ENCODE measurements at places on chromosomes 2 and 18.
A peak's percentile ranks its signal among the peaks of the same experiment; 100 is the strongest.

DNA sequence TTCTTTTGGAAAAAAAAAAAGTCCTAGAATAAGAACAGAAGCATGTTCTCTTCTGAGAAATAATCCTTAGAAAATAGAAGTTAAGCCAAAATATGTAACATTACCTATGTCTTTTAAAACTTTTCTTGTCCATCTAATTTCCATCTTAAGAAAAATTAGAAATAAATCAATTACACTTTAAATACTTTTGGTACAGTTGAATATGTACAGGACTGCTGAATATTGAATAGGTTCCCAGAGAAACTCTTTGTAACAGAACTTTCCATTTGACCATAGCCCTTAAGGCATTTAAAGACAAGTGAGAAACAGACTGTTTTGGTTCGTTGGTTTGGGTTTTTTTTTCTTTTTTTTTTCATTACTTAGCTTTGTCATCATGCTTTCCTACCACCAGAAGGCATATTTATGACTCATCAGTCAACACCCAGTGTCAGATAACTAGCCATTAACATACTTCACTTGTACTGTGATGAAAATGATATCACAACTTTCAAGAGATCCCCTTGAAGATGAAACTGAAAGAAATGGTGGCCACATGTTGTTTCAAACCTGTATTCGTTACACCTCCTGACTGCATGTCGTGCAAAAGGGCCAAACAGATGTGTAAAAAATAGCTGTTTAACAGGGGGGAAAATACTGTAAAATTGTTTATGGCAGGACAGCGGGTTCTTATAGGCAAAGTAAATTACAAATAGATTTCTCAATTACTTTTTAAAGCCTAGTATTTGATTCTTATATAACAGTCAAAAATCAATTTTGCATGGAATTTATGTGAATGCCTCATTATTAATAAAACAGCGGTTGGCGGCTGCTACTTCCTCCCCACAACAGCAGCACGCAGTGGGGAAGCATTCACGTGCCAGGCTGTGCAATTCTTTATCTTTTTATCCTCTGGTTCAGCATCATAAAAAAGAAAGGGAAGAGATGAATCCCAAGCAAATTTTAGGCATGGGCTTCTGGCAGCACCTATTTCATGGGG, 280.7 kb upstream of the HNRNPA3 start:
- H3K27me3 ChIP-seq: no peaks in the 10 kb centered on the region
- no peak for DNase-seq
- H3K27ac ChIP-seq: no peak overlapping the region
- peaks cover 3% of the 10 kb centered on the region for H3K4me1 ChIP-seq

DNA sequence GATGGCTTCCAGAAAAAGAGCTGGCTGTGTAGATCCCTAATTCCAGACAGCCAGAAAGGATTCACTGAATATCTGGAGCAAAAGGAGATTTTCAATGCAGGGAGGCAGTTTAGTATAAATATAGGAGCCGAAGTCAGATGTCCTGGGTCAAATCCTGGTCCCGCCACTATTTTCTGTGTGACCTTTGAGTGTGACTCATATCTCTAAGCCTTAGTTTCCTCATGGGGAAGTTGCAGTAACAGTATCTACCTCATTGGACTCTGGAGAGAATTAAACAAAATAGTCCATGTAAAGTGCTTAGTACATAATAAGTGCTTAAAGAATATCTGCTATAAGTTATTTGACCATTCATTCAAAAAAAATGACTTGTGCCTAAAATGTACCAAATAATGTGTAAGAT, 52.1 kb upstream of the ITGA6 start:
- no peak overlapping the region for H3K27ac ChIP-seq
- no peaks in the 10 kb centered on the region for H3K36me3 ChIP-seq
- H3K4me3 ChIP-seq: no peak overlapping the region
- DNase-seq: no peak

DNA sequence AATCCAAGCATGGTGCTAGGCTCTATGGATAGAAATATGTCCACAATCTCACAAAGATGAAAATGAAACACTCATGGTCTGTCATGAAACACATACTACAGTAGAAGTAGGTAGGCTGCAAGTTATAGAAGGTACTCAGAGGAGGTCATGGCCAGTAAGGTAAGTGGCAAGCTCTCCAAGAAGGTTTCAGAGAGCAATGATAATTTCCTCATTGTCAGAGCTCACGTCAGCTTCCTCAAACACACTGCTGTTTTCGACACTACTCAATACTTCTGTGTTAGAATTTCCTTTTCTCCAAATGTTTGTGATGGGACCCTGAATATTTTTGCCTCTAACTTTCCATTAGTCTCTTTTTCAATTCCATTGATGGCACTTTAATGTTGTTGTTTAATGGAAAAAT, 25.5 kb downstream of the CCDC141 start:
- H3K36me3 ChIP-seq: no peaks in the 10 kb centered on the region
- H3K27ac ChIP-seq: no peak overlapping the region
- no peak overlapping the region for H3K4me3 ChIP-seq
- H3K4me1 ChIP-seq: no peaks in the 10 kb centered on the region

GRCh38 chr18:31551883-31552282, 39.8 kb upstream of the TTR start:
- no peaks in the 10 kb centered on the region for H3K36me3 ChIP-seq
- no peak overlapping the region for H3K27ac ChIP-seq
- no peak for DNase-seq
- no peak overlapping the region for H3K4me3 ChIP-seq
- H3K27me3 ChIP-seq: no peaks in the 10 kb centered on the region

DNA sequence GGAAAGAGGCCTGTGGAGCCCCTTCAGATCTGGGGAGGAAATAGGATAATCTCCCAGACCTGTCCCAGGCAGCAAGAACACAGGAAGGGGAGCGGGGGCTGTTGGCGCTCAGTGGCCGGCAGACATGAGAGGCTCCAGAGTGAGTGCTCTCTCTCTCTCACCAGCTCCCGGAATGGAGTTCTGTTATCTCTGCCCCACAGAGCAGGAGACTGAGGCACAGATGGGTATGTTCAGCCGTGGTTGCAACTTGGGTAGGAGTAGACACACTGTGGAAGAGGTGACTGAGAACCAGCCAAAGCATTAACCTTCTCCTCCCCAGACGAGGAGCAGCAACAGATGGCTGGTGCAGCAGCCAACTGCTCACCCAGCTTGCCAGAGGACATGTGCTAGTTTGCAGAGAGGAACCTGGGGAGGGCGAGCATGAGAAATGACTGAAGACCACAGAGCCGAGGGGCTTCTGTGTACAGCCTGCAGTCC, 82.0 kb downstream of the NRP2 start:
- DNase-seq: peak; percentile 66
- peaks cover 13% of the 10 kb centered on the region for H3K36me3 ChIP-seq
- no peaks in the 10 kb centered on the region for H3K4me1 ChIP-seq
- H3K27ac ChIP-seq: peak overlapping the region; percentile 95
- no peaks in the 10 kb centered on the region for H3K27me3 ChIP-seq

DNA sequence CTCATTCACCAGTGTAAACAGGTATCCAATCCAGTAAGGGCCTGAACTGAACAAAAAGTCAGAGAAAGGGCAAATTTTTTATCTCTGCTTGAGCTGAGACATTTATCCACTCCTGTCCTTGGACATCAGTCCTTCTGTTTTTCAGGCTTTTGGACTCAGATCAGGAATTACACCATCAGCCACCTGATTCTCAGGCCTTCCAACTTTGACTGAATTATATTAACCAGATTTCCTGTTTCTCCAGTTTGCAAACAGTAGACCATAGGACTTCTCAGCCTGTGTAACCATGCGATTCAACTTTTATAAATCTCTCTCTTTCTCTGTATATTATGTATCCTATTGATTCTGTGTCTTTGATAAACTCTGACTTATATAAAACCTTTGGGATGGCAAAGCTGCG, 289.3 kb upstream of the CDH2 start:
- no peaks in the 10 kb centered on the region for H3K27me3 ChIP-seq
- no peaks in the 10 kb centered on the region for H3K4me1 ChIP-seq
- no peak overlapping the region for H3K27ac ChIP-seq
- H3K4me3 ChIP-seq: no peak overlapping the region

DNA sequence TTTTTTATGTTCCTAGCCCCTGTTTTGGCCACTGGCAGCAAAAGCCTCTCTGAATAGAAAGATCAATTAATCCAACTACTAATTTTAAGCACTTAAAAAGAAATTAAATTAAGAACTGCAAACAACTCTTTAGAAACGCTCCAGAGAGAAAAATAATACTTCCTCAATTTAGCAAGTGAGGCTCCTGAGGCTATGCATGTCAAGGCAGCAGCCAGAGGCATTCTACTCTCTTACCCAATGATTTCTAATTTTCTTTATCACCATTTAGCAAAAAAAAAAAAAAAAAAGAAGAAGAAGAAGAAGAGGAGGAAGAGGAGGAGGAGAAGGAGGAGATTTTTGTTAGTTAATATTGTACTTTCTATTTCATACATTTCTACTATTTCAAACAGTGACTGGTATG, 68.5 kb downstream of the TMEM237 start:
- no peaks in the 10 kb centered on the region for H3K4me1 ChIP-seq
- H3K4me3 ChIP-seq: no peak overlapping the region
- no peak overlapping the region for H3K27ac ChIP-seq
- no peaks in the 10 kb centered on the region for H3K27me3 ChIP-seq
- no peak for DNase-seq

DNA sequence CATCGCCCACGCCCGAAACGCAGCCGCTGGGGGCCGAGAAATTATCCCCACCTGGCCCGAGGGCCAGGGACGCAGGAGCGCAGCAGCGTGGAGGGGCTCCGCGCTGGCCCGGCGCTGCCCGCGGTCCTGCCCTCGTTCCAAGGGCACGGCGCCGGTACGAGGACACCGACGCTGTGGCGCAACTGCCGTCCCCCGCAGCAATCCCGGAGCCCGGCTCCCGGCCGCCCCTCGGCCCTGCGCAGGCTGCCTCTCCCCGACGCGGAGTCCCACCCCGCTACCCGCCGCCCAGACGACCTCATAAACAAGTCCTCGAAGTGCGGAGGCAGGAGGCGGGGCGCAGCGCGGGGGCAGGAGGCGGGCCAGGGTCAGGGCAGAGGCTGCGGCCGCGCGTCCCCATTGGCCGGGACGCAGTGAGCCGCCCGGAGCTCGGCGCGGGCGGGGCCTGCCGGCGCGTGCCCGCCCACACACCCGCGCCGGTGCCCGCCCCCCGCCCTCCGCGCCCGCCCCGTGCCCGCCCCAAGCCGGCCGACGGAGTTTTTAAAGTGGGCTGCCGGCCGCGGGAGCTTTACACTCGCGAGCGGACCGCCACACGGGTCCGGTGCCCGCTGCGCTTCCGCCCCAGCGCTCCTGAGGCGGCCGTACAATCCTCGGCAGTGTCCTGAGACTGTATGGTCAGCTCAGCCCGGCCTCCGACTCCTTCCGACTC, at the start of gene EPAS1:
Gene EPAS1, plus strand, starts transcription at position 568 of the 706 bp plus-strand sequence. CDS start 505 bp downstream, outside the sequence.
- H3K36me3 ChIP-seq: no peaks in the 10 kb centered on the region
- H3K27ac ChIP-seq: peak within 1 kb of the TSS; percentile 88
- H3K4me1 ChIP-seq: peaks cover 8% of the 10 kb centered on the region
- H3K4me3 ChIP-seq: peak within 1 kb of the TSS; percentile 77
- H3K27me3 ChIP-seq: no peaks in the 10 kb centered on the region
- peak; percentile 96 for DNase-seq

DNA sequence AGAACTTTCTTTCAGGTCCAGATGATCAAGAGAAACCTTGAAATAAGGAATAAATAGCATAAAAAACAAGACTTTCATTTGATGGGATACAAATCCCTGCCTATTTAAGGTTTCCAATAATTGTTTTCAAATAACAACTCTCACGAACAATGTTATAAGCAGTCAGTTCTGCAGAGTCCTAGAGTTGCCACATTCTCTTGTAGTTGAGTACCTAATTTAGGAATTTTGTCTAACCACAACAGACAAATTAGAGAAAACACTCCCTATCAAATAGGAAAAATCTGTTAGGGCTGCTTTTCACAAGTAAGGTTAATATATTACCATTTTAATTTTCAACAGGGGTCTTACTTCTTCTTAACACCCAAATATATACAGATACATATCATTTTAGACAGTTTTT, 130.1 kb upstream of the CDH20 start:
- DNase-seq: no peak
- H3K4me1 ChIP-seq: no peaks in the 10 kb centered on the region
- no peaks in the 10 kb centered on the region for H3K36me3 ChIP-seq
- no peak overlapping the region for H3K4me3 ChIP-seq
- H3K27me3 ChIP-seq: no peaks in the 10 kb centered on the region
- no peak overlapping the region for H3K27ac ChIP-seq

GRCh38 chr18:75393721-75394120, 33.8 kb downstream of the SMIM21 start:
- DNase-seq: no peak
- H3K4me3 ChIP-seq: no peak overlapping the region
- no peak overlapping the region for H3K27ac ChIP-seq
- H3K4me1 ChIP-seq: no peaks in the 10 kb centered on the region

GRCh38 chr2:31066086-31066485, 72.2 kb downstream of the GALNT14 start:
- H3K36me3 ChIP-seq: no peaks in the 10 kb centered on the region
- no peak for DNase-seq
- H3K4me3 ChIP-seq: no peak overlapping the region
- H3K27ac ChIP-seq: no peak overlapping the region
- H3K4me1 ChIP-seq: no peaks in the 10 kb centered on the region

- DNase-seq: no peak
- H3K4me1 ChIP-seq: peaks cover 20% of the 10 kb centered on the region
These were observed 759 bp downstream of the GALNT13 start for GRCh38 chr2:153872311-153873051.

- H3K27ac ChIP-seq: no peak overlapping the region
- H3K4me3 ChIP-seq: no peak overlapping the region
- no peak for DNase-seq
- H3K27me3 ChIP-seq: no peaks in the 10 kb centered on the region
- no peaks in the 10 kb centered on the region for H3K4me1 ChIP-seq
These were observed 33.5 kb upstream of the DAPL1 start for GRCh38 chr2:158761621-158762020.

GRCh38 chr2:101047774-101048173, 45.7 kb downstream of the RPL31 start:
- no peak for DNase-seq
- no peak overlapping the region for H3K4me3 ChIP-seq
- H3K27ac ChIP-seq: no peak overlapping the region
- no peaks in the 10 kb centered on the region for H3K36me3 ChIP-seq

- no peaks in the 10 kb centered on the region for H3K27me3 ChIP-seq
- H3K4me3 ChIP-seq: no peak overlapping the region
- no peaks in the 10 kb centered on the region for H3K4me1 ChIP-seq
- peak; percentile 60 for DNase-seq
These were observed 36.9 kb downstream of the KIF1A start for GRCh38 chr2:240782886-240783818.

GRCh38 chr2:113202305-113203216, 28.8 kb downstream of the PSD4 start:
- no peak overlapping the region for H3K27ac ChIP-seq
- no peak for DNase-seq
- H3K27me3 ChIP-seq: no peaks in the 10 kb centered on the region

GRCh38 chr2:231679908-231680284, 28.4 kb upstream of the PTMA start:
- no peaks in the 10 kb centered on the region for H3K27me3 ChIP-seq
- H3K4me1 ChIP-seq: no peaks in the 10 kb centered on the region
- no peak overlapping the region for H3K4me3 ChIP-seq
- no peak for DNase-seq
- H3K36me3 ChIP-seq: no peaks in the 10 kb centered on the region
- peak overlapping the region; percentile 96 for H3K27ac ChIP-seq
